ENCODE measurements at places on chromosomes 3 and 15.

DNA sequence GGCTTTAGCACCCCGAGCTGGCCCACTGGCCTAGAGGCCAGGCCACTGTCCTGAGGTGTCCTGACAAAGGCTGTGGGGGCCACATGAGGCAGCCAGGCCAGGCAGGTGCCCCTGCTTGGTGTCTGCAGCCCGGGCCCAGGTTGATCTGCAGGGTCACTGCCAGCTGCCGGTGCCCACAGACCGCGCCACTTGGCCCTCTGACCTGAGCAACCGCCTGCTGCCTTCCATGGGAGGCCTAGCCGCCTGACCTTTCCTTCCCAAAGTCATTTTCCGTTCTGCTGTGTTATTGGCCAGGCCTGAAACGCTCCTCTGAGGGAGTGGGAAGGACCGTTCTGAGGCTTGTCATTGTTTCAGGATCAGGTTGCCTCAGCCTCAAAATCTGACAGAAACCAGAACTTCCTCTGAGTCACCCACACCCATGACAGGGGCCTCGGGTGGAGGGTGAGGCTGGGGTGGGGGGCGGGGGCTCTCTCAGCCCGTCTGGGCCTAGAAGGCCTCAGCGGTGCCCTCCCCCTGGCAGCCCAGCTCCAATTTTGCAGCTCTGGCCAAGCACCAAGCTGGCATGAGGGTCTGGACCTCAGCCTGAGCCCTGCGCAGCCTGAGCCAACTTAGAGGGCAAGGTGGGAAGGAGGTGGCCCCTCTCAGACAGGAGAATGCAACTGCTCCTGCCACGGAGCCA, 140.7 kb upstream of the MEF2A start:
- DNase-seq = no peak

DNA sequence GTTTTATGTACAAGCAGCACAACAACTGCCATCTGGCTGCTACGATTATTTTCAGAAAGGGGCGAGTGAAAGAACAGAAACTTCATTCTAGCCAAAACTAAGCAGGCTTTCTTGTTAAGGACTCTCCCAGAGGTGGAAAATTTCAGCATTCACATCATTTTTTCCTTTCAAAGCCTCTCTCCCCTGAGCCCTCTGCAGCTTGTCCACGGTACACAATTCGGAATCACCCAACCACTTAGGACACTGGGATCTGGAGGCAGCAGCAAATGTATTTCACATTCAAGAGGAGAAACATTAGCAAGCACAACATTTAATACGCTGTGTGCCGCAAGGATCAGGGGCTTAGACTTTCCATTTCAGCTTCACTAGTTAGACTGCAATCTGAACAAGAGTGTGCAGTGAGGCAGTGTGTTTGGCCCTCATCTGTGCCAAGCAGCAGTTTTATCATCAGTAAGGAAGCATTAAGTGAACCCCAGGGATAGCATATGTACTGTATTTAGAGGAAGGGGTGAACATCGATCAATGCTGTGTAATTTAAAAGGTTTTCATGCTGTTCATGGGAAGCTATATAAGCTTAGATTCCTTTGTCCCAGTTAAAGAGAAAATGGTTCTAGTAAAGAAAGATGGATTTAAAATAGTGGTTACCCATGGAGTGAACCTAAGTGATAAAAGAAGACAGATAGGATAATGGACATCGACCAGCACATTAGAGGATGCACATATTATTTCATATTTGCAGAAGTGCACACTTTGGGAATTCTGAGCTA, 504.9 kb downstream of the TBL1XR1 start:
- DNase-seq = no peak

DNA sequence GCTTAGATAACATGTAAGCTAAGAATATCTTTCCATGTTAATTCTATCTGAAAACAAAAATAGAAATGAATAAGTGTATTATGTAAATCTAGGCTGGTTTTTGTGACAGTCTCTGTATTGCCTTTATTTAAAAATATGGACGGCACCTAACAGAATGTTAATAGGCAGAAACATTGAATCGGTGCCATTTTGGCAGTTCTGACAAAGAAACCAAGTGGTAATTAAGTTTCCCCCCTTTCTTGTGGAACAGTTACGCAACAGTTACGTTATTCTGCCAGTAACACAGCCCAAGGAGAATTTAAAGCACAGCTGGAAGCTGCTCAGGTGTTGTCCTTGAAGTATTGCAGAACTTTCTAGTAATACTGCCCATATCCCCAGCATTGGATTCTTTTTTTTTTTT, 21.5 kb downstream of the LARS2 start:
- DNase-seq = no peak

- no peak for DNase-seq
Measured at GRCh38 chr3:115498421-115498820, 124.9 kb upstream of the GAP43 start.

- no peak for DNase-seq
Measured at GRCh38 chr3:106611841-106612240, 743.0 kb upstream of the CBLB start.

- DNase-seq = no peak
Measured at GRCh38 chr3:184336547-184337398, 627 bp upstream of the FAM131A start.

GRCh38 chr3:188442430-188442829, 288.5 kb downstream of the LPP start:
- no peak for DNase-seq

GRCh38 chr3:174333640-174334039, 525.5 kb upstream of the NAALADL2 start:
- no peak for DNase-seq

GRCh38 chr15:41944313-41944940, 27.9 kb downstream of the EHD4 start:
- no peak for DNase-seq

All from MM.1S (cell line).